ENCODE measurements at places on chromosomes 1 and 21.

DNA sequence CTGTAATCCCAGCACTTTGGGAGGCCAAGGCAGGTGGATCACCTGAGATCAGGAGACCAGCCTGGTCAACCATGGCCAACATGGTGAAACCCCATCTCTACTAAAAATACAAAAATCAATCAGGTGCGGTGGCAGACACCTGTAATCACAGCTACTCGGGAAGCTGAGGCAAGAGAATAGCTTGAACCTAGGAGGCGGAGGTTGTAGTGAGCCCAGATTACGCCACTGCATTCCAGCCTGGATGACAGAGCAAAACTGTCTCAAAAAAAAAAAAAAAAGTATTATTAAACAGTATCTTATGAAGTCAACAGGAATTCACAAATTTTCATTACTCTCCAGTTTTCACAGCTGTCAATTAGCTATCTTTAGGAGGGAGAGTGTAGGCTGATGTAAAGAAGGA, 3.8 kb downstream of the ACBD6 start:
- no peak for DNase-seq

DNA sequence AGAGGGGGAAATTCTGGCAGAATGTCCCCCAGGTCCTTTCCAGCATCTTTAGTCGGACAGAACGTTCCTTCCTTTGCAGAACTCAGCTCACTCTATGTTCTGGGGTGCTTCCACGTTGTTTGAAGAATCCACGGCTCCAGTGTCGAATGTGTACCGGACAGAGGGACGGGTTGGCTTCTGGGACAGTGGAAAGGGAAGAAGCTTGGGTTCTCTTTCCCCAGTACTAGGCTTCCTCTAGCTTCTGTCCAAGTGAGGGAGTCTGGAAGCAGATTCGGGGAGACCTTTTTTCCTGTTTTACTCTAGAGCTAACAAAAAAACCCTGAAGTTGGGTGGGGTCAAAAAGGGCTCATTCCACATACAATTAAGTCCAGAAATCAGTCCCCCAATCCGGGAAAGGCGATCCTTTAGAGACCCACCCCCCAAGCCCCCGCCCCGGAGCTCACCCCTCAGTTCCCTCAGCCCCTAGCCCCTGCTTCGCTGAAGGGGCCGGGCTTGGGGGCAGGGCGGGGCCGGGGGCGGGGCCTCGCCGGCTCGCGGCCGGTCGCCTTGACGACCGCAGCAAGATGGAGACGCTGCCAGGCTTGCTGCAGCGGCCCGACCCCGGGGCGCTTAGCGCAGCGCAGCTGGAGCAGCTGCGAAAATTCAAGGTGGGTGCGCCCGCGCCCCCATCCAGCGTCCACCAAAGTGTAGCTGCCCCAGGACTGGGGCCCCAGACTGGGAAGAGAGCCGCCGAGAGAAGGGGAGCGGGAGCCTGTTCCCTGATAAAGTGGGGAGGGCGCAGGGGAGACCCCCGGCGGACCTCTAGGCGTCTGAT, at the start of gene RIIAD1:
TSS of gene RIIAD1 (plus strand) at position 549 of the 814 bp plus-strand sequence. CDS start at position 564, 15 bp downstream.
- DNase-seq: peak; percentile 42

GRCh38 chr21:37793660-37794059, 122.6 kb downstream of the KCNJ6 start:
- DNase-seq: no peak

- peak; percentile 12 for DNase-seq
Measured at GRCh38 chr1:20058531-20058930, 11.5 kb upstream of the PLA2G5 start.

GRCh38 chr1:56908619-56909221, 54.1 kb downstream of the C8A start:
- DNase-seq: no peak

DNA sequence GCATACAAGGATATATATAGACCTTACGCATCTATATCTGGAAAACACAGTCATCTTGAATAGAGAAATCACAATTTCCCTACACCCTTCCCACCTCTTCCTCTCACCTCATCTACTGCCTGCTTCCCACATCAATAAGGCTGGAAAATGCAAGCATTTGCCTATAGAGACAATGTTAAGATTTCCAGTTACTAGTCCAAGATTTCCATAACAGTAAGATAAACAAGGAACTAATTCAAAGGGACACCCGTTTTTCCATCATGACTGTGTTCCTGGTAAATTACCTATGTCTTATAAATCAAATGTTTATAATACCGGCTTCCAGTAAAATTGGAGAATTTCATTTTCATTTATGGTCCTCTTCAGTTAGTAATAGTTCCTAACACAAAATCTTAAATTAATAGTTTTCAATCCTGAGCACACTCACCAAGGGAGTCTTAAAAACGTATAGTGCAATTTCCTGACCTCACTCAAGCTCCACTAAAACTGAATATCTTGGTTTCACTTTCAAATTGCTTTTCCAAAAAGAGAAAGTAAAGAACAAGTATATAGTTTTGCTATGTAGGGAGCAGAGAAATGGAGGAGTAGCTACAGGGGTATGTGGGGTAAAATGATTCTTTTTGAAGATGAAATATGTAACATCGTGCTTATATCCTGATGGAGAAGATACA, 398.7 kb downstream of the PLPP3 start:
- DNase-seq: no peak

DNA sequence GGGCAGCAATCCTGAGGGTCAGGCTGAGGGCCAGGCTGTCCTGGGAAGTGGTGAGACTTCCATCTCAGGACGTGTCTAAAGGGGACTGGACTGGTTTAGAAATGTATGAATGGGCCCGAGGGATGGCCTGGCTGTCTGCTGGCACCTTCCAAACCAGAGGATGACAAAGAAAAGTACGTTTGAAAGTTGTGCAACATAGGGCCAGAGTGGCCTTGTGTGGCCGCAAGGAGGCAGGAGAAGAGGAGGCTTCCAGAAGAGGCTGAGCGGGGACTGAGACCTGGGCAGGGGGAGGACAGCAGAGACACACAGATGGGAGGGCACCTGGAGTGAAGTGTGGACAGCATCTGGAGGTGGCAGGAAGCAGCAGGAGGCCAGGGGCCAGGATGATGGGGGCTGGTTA, 2.6 kb upstream of the SYTL1 start:
- no peak for DNase-seq

- DNase-seq: no peak
Measured at GRCh38 chr1:167208624-167208976, 12.1 kb upstream of the POU2F1 start.

GRCh38 chr1:200524092-200524491, 96.5 kb downstream of the KIF14 start:
- DNase-seq: no peak

- DNase-seq: no peak
Measured at GRCh38 chr1:35656863-35657232, 15.5 kb upstream of the PSMB2 start.

GRCh38 chr1:217184854-217185253, 446.0 kb downstream of the GPATCH2 start:
- no peak for DNase-seq

- DNase-seq: no peak
Measured at GRCh38 chr1:44246806-44247205, 33.5 kb downstream of the DMAP1 start.

DNA sequence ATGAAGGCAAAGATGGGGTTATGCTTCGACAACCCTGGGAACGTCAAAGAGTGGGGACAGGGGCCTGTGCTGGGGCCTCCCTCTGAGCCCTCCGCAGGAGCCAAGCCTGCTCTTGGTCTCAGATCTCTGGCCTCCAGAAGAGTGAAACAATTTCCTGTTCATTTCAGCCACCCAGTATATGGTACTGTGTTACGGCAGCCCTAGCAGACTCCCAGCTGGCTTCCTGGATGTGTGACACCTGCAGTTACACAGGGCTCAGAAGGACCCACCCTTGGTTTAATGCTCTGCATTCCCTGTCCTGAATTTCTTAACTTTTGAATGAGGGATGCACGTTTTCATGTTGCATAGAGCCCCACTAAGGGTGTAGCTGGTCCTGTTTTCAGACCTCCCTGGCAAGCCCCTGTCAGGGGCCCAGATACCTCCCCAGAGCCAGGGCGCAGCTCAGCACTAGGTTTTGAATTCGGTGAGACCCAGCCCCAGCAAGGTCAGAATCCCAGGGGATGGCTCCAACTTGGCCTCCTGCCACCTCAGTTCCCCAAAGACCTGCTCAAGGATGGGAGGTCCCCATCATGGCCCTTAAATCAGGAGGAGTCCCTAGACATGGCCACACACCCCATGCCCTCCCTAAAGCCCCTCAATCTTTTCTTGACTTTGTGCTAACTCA, 79.0 kb upstream of the IFFO2 start:
- no peak for DNase-seq

- DNase-seq: no peak
Measured at GRCh38 chr1:100051401-100051800, 81.3 kb downstream of the SASS6 start.
